Thymus (tissue), 14 donors: ENCODE measurements at places on chromosomes 2 and 18. TPM values are rescaled to one million over a fixed set of nuclear protein-coding genes. Genes with fewer than 3 reads are reported as not detected.

The NPC1 gene
- 12.5 TPM for total RNA-seq

The FSIP2 gene
- total RNA-seq = 0.57 TPM

The CDH20 gene
- 0.09 TPM for total RNA-seq

The RPL37A gene
- 5,757 TPM for total RNA-seq

The SPDYA gene
- 0.47 TPM for total RNA-seq

The SP140 gene
- 6.6 TPM for total RNA-seq

The UGT1A8 gene
- 0.24 TPM for total RNA-seq

The ZAP70 gene
- total RNA-seq = 160 TPM

The SEPTIN10 gene
- total RNA-seq = 27.3 TPM

The RSAD2 gene
- 26.3 TPM for total RNA-seq
